ENCODE measurements at places on chromosomes 1 and 21.
A peak's percentile ranks its signal among the peaks of the same experiment; 100 is the strongest.

DNA sequence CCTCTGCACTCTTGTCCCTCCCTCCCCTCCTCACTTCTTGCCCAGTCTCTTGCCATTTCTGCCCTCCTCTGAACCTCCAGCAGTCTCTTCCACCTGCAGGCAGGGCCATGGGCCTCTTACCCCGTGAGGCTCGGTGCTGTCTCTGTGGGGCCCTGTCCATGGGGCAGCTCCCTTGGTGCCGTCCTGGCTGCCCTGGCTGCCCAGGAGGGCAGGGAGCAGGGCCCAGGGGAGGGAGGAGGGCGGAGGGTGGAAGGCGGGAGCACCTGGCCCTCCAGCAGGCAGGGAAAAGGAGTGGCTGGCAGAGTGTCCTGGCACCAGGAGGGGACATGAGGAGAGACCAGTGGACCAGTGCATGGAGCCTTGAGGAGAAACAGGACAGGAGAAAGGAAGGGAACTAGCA is at the start of gene RORC:
TSS of gene RORC (minus strand) at position 198 of the 400 bp plus-strand sequence. CDS start at position 160, 38 bp downstream.
- DNase-seq: no peak

DNA sequence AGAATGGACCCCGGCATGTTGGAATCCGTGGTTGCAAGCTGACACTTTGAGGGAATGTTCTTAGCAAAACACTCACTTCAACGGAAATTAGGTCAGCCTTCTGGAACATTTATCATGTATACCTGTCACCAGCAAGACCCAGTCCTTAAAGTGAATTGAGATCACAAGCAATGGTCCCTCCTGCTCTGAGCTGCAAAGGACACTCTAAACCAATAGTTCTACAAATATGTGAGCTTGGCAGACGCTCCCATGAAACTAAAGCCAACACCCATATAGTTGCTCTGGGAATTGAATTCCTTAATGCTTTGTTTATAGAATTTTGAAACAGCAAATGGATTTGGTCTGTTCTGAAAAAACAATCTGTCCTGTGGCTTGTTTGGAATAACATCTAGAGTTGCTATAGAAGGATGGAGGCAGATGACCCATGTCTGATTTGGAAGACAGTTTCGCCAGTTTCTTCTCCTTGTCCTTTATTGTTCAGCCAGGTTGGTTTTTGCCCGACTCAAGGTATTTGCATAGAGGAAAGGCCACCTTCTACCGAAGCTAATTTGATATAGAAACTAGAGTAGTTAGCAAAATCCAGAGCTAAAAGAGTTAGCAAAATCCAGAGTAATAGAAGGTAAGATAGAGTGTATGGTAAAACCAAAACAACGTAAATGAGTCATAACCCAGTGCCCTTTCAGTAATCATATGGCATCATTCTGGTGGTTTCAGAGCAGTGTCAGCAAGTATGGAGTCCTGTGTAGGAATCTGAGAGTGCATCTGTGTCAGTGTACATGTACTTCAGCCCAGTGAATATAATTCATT is 236.2 kb downstream of the NFIA start:
- DNase-seq: no peak

DNA sequence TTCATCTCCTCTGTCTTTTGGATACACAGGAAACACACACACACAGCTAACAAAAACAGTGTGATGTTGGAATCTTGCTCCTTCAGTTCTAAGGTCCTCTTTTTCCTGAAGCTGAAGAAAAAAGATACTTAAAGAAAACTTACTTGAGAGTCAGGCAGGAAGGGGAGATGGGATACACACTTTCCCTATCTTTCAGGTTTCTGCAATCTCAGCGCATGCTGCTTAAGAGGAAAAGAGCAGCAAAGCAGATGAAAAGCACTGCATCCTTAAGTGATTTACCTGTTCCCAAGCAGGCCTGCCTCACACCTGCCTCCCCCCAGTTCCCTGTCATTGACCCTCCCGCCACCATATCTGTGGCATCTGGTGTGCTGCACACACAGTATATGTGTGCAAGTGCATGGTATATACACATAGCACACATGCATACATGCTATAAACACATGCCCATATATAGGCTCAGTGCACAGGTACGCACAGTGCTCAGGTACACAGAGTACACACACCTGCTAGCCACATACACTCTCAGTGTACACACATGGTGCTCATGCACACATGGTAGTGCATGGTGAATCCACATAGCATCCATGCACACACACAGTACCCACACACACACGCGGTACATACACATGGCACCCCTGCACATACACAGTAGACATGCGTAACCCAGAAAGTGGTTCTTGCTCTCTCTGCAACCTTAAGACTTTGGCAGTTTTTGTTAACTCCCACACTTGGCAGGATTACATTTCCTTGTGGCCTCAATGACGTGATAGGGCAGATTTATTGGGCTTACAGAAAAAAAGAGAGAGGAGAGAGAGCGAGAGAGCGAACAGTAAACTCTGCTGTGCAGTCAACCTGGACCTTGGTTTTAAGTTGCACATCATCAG is 166.9 kb downstream of the TOMM20 start:
- peak; percentile 52 for DNase-seq

- DNase-seq: no peak
Observed at GRCh38 chr1:85550784-85551516, 29.6 kb upstream of the CCN1 start.

- DNase-seq: no peak
Observed at GRCh38 chr1:21050031-21050430, 126.7 kb downstream of the EIF4G3 start.
